ENCODE measurements at places on chromosomes 1 and 21.
A peak's percentile ranks its signal among the peaks of the same experiment; 100 is the strongest.

DNA sequence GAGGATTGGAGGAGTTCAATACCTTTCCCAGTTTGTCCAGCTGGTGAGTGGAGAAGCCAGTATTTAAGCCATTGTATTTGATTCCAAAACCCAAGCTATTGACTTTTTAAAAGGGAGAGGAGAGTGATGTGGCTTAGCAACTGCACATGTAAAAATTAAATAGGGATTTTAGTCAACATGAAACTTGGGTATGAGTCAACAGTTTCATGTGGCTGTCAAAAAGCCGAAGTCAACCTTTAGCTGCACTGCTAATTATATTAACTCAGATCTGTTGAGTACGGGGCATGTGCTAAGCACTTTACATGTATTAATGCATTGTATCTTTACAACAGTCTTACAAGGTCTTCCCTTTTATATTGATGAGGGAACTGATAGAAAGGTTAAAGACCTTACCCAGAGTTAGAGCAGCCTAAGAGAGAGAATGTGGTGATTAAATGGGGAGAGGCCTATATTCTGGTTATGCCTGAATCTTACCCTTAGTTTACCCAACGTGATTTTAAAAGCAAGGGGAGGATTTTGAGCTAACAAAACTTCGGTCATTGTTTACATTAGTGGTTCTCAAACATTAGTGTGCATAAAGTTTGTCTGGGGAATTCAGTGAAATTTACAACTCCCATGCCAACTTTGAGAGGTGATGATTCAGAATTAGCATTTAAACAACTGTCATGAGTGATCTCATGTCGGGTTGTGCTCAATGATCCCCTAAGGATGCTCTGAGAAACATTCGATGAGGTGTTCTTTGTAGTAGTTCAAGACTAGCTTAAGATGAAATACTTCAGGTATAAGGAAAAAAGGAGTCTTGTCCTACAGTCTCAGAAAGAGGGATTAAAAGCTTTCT, 6.9 kb upstream of the SLC35F3 start:
- no peak for DNase-seq

GRCh38 chr1:76857973-76858372, 9.3 kb upstream of the ST6GALNAC5 start:
- DNase-seq: no peak

DNA sequence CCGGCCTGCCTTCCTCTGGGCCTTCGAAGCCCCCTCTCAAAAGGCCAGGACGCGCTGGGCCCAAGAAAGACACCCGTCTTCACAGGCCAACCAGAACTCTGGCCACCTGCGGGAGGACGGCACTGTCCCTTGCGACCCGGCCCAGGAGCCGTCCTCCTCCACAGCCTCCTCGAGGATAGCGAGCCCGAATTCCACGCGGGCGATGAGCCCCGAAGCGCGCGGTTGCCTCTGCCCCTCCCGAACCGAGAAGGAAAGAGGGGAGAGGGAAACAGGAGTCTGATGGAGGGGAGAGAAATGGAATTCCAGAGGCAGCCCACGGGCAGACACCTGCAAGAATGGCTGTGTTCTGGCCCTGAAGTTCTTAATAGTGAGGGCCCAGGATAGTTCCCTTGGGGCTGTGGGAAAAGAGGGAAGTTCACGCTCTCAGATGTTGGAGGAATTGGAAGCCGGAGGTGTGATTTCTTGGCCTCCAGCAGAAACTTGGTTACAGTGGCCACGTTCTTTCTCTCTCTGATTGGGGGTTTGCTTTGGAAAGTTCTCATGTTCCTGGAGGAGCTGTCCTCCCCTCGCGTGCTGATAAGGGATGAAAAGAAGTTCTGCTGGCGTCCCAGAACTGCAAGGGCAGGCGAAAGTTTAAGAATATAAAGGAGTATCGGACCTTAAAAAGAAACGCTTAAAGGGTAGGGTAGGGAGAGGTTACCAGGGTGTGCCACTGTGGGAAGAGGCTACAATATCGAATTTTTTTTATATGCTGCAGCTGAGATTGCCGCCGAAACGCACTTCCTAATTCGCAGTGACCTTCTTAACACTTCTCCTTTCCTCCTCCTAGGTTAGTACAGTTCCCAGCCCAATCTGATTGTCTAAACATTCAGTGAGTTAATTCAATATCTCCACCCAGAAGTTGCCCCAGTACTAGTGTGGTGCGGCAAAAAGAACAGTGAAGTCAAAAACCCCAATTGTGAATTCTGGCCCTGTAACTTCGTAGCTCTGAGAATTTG, 5.8 kb upstream of the SLC44A5 start:
- no peak for DNase-seq

DNA sequence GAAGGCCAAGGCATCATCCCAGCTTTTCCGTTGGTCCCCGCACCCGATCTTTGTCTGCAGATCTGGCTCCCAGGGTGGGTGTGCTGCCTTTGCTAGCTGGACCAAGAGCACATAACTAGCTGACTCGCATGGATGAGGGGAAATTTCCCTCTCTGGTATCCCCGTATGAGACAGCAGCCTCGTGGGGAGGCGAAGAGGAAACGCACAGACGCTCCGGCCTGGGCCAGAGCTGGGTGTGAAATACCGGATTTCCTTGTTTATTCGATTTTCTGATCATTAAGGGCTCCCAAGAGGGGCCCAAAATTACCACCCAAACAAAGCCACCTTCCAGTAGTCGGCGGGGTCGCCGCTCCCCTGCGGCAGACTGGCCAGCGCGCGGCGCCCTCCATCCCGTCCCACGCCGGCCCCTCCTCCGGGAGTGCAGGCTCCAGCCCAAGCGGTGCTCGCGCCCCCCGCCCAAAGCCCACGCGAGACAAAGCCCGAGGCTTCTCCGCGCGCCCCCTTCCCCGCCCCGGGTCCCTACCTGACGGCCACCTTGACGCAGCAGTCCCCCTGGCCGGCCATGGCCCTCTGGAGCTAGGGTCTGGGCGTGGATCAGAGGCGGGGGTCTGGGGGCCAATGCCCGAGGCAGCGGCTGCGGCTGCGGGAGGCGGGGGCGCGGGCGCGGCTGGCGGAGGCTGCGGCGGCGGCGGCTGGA, 546 bp downstream of the KIF21B start:
- peak; percentile 19 for DNase-seq

DNA sequence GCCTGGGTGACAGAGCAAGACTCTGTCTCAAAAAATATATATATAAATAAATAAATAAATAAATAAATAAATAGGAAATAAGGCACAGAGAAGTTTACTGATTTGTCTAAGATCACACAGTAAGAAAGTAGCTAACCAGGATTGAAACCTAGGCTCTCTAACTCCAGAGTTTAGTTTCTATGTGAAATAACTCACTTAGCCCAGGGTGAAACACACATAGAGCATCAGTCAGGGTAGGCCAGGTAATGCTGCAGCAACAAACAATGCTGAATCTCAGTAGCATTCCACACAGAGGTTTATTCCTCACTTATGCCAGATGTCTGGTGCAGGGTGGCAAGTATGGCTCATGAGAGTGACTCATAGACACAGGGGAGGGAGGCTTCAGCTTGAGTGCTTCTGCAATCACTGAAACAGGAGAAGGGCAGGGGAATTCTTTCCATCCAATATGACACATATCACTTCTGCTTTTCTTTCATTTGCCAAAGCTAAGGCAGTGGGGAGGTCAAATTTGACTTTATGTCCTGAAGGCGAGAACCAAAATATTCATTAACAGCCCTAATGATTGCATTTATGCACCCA, 37.1 kb upstream of the KANK4 start:
- DNase-seq: no peak

DNA sequence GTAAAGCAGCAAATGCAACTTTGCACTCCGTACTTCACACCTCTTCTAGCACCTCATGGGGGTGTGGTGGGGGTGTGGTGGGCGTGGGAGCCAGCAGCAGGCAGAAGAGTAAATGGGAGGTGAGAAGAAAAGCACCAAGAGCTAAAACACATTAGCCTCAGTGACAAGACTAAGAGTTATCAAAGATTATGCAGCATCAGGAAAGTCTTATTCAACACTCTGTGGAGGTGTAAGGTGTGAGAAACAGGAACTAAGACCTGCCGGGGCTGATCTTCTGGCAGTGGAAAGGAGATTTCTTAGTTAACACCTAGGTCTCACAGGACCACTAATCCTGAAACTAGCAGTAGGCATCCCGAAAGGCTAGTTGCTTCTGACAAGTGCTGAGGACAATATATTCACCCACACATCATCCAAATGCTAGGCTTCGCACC, 9.9 kb downstream of the TGFBR3 start:
- no peak for DNase-seq

- DNase-seq: no peak
These were observed 29.3 kb upstream of the NLRP3 start for GRCh38 chr1:247386687-247387086.

GRCh38 chr1:86194491-86195034, 38.0 kb upstream of the COL24A1 start:
- no peak for DNase-seq

DNA sequence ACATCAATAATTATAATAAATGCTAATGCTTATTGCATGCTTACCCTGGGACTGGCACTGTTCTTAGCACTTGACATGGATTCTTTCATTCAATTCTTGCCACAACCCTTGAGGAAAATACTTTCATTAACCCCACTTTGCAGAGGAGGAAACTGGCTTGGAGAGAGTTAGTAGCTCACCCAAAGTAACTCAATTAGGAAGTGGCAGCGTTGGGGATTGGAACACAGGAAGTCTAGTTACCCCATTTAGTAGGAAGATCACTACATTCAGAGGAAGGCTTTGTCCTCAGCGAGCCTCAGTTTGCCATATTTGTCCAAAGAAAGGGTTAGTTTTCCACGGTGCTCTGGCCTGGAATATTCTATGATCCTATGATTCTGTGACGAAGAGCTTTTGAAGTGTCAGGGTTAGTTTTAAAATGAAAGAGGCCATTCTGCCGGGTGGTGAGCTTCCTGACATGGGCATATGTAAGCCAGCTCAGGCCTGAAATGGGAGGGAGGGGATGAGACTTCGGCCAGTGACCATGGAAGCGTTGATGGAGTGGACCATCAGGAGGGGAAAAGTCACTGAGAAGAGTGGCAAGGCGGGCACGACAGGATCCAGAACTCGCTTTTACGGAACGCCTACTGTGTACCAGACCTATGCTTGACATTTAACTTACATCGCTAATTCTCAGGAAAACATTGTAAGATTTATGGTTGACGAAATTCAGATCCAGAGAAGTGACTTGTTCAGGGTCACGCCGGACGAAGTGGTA, 28.2 kb upstream of the EPB41 start:
- no peak for DNase-seq

DNA sequence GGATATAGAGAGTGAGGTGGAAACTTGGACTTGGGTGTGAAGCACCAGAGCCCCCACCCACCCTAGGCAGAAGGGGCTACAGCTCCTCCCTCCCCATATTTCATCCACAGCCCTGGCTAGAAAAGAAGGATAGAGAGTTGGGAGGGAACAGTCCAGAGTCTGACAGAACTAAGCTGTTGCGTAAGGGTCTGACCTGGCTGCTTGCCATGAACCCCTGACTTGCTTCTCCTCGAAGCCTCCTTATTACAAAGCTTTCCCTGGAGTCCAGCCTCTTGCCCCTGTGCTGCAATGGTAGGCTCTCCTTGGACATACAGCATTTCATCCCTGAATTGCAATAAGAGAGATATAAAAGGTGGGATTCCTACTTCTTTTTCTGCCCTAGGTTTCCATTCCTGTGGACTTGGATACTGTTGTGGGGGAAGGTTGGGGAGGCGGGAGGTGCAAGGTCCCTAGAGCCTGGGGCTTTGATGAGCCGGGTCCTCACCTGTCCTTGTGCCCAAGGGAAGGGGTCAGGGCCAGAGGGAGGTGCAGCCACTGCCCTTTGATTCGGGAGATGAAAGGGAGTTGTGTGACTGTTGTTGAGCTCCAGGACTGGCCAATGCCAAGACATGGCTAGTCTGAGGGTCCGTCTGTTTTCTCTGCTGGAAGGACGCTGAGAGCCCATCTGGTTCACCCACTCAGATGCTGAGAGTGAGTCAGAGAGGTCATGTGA, 2.7 kb downstream of the RHBG start:
- DNase-seq: no peak

GRCh38 chr1:9013819-9014218, 12.4 kb downstream of the SLC2A7 start:
- no peak for DNase-seq

DNA sequence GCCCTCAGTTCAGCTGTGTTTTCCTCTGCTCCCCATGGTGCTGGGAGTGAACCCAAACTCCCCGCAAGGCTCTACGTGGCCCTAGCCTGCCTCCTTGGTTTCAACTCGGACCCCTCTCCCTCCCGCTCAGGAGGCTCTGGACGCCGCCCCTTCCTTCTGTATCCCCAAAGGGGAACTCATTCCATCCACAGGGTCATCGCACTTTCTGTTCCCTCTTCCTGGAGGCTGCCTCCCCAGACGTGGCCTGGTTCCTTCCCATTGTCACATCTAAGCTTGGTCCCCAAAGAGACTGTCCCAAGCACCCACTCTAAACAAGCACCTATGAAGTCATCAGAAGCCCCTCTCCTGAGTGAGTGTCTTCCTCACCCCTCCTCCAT, 10.9 kb downstream of the KCNAB2 start:
- DNase-seq: no peak

GRCh38 chr1:151816548-151817352, 11.5 kb upstream of the LINGO4 start:
- DNase-seq: no peak

- no peak for DNase-seq
These were observed 22.5 kb downstream of the RHBDL2 start for GRCh38 chr1:38919130-38919529.

DNA sequence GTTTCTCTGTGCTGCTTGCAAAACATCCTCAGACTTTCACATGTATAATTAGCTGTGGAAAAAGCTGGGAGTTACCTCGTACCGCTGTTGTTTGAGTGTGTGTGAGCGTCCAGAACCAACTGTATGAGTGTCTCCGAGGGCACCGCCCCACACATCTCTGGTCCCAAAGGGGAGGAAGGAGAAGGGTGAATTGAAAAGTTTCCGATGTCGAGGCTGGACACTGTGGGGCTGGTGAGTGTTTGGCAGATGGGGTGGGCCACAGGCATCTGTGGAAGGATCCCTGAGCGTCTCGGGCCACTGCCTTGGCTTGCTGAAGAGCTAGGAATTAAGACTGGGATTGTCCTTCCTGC, 1.2 kb downstream of the ATP2B4 start:
- DNase-seq: no peak

- DNase-seq: no peak
These were observed 3.8 kb downstream of the TRABD2B start for GRCh38 chr1:47993416-47993740.

- DNase-seq: no peak
These were observed 19.3 kb downstream of the OSBPL9 start for GRCh38 chr1:51636191-51636590.

DNA sequence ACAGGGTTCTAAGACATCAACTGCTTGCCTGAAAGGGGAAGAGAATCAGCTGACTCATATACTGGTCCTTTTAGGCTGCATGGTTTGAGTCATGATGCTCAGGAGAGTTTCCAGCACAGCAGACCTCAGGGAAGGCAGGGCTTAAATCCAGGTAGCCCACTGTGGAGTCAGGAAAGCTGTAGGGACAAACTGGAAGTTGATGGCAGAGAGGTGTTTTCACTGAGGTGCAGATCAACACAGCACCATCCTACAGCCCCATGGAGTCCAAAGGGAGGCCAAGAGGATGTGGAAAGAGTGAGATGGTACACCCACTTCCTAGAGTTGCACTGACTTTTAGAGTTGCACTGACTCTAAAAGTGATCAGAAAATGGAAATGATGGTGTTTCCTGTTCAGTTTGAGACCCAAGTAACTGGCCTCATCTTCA, 252.4 kb upstream of the DUSP10 start:
- DNase-seq: no peak

Measured in stimulated activated CD8-positive, alpha-beta memory T cell treated with anti-CD3 and anti-CD28 coated beads, Interleukin-12 subunit alpha, Interleukin-12 subunit beta, amount 100 ng/mL, for 4 hours (primary cell).